ENCODE measurements at places on chromosomes 2 and 18. TPM values are rescaled to one million over a fixed set of nuclear protein-coding genes. Genes with fewer than 3 reads are reported as not detected.

- no peak overlapping the region for H3K27ac ChIP-seq
- H3K4me3 ChIP-seq = no peak overlapping the region
- H3K36me3 ChIP-seq = no peaks in the 10 kb centered on the region
- no peak for DNase-seq
These were observed 4.7 kb upstream of the ECEL1 start for GRCh38 chr2:232492236-232492848.

NEU2 gene
- total RNA-seq = not detected

ASTL gene
- not detected for total RNA-seq

DNA sequence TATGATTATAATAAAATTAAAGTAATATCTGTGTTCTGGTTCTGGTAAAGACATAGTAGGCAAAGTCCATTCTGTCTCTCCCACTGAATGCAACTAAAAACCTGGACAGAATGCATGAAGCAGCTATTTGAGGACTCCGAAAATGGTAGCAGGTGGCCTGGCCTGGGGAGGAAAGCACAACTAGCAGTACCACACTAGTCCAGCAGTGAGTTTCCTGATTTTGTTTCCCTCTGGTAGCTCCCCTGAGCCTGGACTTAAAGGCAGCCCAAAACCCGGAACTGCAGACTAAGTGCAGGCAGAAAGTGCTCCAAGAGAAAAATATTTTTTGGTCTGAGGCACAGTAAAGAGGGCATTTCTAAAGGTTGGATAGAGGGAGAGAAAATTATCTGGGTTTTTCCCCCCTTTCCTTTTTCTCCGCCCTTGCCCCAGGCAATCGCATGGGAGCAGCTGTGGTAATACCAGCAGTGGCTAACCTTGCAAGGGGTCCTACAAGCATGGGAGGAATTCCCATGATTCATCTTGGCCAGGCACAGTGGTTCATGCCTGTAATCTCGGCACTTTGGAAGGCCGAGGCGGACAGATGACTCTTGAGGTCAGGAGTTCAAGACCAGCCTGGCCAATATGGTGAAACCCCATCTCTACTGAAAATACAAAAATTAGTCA lies 32.3 kb downstream of the ASXL2 start:
- H3K4me3 ChIP-seq = no peak overlapping the region
- no peak overlapping the region for H3K27ac ChIP-seq
- no peaks in the 10 kb centered on the region for H3K27me3 ChIP-seq
- peaks cover 5% of the 10 kb centered on the region for H3K36me3 ChIP-seq

GRCh38 chr2:141455211-141455826 lies 675.5 kb downstream of the LRP1B start:
- no peaks in the 10 kb centered on the region for H3K4me1 ChIP-seq
- no peak overlapping the region for H3K27ac ChIP-seq
- no peak overlapping the region for H3K4me3 ChIP-seq
- no peaks in the 10 kb centered on the region for H3K36me3 ChIP-seq
- no peak for DNase-seq

GRCh38 chr2:228556717-228557116 lies 375.2 kb upstream of the SPHKAP start:
- DNase-seq = no peak
- no peaks in the 10 kb centered on the region for H3K36me3 ChIP-seq
- H3K4me3 ChIP-seq = no peak overlapping the region
- H3K27me3 ChIP-seq = no peaks in the 10 kb centered on the region

CCDC141 gene
- total RNA-seq = not detected

COL4A4 gene
- not detected for total RNA-seq

DNA sequence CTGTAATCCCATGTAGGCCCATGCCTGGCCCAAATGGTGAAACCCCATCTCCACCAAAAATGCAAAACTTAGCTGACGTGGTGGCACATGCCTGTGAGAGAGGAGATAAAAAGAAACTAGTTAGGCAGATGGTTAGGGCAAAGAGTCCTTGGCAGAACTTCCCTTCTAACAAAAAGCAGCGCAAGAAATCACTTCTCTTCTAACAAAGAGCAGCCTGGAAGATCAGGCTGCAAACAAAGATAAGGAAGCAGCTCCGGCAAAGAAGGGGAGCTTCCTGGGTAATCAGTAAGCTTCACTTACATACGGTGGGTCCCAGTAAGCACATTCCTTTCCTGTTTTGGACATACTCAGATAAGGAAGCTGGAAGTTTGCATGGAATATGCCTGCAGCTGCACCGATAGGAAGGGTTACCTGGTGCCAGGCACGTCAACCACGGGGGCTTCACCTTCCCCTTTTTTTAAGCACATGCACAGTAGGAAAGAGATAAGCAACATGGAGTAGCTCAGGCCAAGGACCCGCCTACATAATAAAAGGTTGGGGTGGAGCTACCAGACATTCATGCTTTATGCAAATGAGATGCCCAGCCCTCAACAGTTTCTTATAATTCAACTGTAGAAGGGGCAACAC lies 61.0 kb upstream of the SLC25A52 start:
- H3K27ac ChIP-seq = no peak overlapping the region
- no peak for DNase-seq

GTF2A1L gene
- total RNA-seq = 0.11 TPM

GRCh38 chr2:120641366-120641771 lies 94.3 kb upstream of the GLI2 start:
- no peaks in the 10 kb centered on the region for H3K4me1 ChIP-seq
- H3K27me3 ChIP-seq = 0 out of 2 replicates have a peak, but pooled peaks cover 9% of the 10 kb centered on the region
- no peak overlapping the region for H3K27ac ChIP-seq
- DNase-seq = peak; percentile 25
- no peaks in the 10 kb centered on the region for H3K36me3 ChIP-seq

DNA sequence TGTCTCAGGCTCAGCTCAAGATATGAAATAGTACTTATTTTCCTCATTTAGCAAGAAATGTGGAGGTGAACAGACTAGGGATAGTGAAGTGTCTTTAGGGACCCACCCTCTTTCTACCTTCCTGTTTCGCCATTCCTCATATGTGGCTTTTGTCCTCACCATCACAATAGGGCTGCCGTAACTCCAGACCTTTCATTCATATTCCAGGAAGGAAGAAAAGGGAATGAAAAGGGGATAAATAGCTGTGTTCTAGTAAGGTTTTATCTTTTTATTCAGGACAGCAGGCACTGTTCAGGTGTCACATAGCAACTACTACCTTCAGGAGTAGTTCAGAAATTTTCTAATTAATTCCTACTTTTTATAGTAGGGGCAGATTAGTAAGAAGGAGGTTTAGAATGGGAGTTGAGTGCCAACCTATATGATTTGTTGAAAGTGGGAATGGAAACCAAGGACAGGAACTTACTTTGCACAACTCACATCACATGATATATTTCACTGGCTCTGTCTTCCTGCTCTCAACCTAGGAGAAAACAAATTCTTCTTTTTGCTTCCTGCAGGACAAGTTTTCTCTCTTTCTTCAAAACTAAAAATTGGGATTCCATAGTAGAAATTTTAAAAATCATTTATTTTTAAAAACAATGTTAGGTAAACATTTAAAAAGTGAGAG lies 36.0 kb upstream of the HDAC4 start:
- no peaks in the 10 kb centered on the region for H3K36me3 ChIP-seq
- no peak overlapping the region for H3K27ac ChIP-seq
- no peaks in the 10 kb centered on the region for H3K4me1 ChIP-seq

GRCh38 chr2:171893196-171893823 lies 734 bp downstream of the SLC25A12 start:
- H3K36me3 ChIP-seq = 0 out of 2 replicates have a peak, but pooled peaks cover 8% of the 10 kb centered on the region
- H3K27me3 ChIP-seq = no peaks in the 10 kb centered on the region
- peak overlapping the region; percentile 62 for H3K4me3 ChIP-seq
- no peak overlapping the region for H3K27ac ChIP-seq

- H3K27me3 ChIP-seq = no peaks in the 10 kb centered on the region
- no peaks in the 10 kb centered on the region for H3K4me1 ChIP-seq
- no peaks in the 10 kb centered on the region for H3K36me3 ChIP-seq
- H3K27ac ChIP-seq = no peak overlapping the region
These were observed 106.8 kb downstream of the BCL11A start for GRCh38 chr2:60446413-60447267.

DNA sequence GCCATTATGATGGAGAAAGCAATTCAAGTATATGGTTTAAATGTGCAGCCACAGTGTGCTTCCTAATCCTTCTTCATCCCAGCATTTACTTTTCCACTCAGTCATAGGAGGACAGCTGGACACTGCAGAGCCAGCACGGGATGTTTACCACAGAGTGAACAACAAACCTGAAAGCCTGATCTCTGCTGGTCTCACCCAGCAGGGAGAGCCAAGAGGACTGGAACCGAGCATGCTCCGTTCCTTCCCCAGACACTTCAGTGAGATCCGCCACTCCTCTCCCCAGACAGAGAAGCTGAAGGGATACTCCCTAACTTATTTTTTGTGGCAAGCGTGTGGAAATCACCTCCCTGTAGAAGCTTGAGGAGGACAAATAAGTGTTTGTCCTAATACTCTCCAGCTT lies 23.2 kb upstream of the GORASP2 start:
- no peaks in the 10 kb centered on the region for H3K27me3 ChIP-seq
- no peak for DNase-seq
- H3K36me3 ChIP-seq = no peaks in the 10 kb centered on the region
- H3K4me1 ChIP-seq = no peaks in the 10 kb centered on the region
- H3K27ac ChIP-seq = no peak overlapping the region

ACADL gene
- not detected for total RNA-seq

- no peak for DNase-seq
- H3K36me3 ChIP-seq = no peaks in the 10 kb centered on the region
- no peaks in the 10 kb centered on the region for H3K27me3 ChIP-seq
- no peak overlapping the region for H3K27ac ChIP-seq
- no peaks in the 10 kb centered on the region for H3K4me1 ChIP-seq
- H3K4me3 ChIP-seq = no peak overlapping the region
These were observed 1189.1 kb upstream of the NXPH2 start for GRCh38 chr2:139969323-139969722.

GRCh38 chr2:38909872-38910271 lies 20.2 kb downstream of the ARHGEF33 start:
- H3K4me1 ChIP-seq = no peaks in the 10 kb centered on the region
- no peak for DNase-seq
- H3K27ac ChIP-seq = no peak overlapping the region
- no peaks in the 10 kb centered on the region for H3K36me3 ChIP-seq
- H3K27me3 ChIP-seq = no peaks in the 10 kb centered on the region
- no peak overlapping the region for H3K4me3 ChIP-seq

ZBTB7C gene
- 0.50 TPM for total RNA-seq

DNA sequence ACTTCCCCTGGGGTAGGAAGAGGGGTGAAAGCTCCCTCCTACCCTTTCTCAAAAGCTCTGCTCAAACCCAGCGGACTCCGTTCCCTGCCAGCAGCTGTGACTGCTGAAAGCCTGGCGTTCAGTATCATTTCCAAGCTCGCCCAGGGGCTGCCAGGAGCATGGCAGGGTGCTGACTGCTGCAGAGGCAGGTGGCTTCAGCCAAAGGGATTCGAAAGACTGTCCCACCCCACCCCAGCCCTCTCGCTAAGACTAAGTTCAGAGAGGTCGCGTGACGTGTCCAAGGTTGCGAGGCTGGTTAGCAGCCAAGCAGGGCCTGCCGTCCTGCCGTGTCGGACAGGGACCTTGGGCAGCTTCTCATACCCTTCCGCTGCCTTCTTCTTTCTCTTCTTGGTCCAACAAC lies 72.3 kb upstream of the RAB12 start:
- no peak for DNase-seq
- no peak overlapping the region for H3K4me3 ChIP-seq
- H3K36me3 ChIP-seq = no peaks in the 10 kb centered on the region
- H3K27ac ChIP-seq = no peak overlapping the region
- no peaks in the 10 kb centered on the region for H3K27me3 ChIP-seq

All from SJSA1 (cell line).